ENCODE measurements at places on chromosomes 3 and 15.

- no peak for DNase-seq
Measured at GRCh38 chr15:56806148-56806536, 72.8 kb upstream of the ZNF280D start.

GRCh38 chr15:100768501-100768931 lies 111.1 kb upstream of the ALDH1A3 start:
- no peak for DNase-seq

- DNase-seq, result no peak
Measured at GRCh38 chr3:39286771-39287170, 6.9 kb upstream of the CX3CR1 start.

DNA sequence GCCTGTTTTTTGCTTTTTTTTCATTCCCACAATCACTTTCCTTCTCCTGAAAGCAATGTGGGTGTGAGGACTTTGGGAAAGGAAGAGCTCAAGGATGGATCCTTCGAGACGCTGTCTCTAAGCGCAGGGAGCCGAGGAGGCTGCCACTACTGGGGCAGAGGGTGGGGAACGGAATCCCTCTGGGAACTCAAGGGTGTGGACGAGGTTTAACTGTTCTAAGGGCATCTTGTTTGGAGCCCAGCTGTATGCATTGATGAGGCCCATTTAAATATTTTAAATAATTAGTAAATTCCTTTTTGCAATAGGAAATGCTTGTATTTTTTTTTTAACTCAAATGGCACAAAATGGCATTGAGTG lies 124.4 kb upstream of the MEF2A start:
- DNase-seq, result no peak

DNA sequence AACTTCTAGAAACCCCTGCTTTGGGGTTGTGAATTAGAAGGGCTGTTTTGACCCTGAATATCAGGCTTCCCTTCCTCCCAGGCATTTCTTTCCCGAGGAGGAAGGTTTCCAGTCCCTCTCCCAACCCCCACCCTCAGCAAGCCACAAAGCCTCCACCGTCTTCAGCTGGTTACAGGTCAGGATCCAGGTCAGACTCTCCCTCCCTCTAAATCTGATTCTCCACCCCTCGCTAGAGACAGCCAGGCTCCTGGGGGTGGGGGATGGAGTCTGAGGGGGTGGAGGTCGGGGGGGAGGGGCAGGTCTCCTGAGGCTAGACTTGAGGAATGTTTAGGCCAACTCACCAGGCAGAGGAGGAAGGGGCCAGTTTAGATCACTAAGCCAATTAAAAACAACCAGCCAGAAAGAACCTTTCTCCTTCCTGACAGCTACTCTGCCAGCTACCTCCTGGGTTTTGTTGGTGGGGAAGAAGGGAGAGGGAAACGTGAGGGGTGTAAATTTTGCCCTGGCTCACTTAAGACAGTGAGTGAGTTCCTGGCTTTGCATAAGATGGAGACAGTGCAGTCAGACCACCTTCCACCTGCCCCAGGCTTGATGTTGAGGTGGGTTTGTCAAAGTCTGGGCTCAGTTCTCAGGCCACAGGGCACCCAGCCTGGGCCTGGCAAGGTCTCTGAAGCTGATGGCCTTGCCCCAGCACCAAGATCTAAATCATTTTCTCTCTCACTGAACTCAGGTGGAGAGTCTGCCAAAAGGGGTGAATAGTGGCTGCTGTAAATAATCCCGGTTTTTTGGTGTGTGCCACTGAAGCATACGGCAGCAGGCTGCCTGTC lies 19.5 kb downstream of the BMF start:
- no peak for DNase-seq

DNA sequence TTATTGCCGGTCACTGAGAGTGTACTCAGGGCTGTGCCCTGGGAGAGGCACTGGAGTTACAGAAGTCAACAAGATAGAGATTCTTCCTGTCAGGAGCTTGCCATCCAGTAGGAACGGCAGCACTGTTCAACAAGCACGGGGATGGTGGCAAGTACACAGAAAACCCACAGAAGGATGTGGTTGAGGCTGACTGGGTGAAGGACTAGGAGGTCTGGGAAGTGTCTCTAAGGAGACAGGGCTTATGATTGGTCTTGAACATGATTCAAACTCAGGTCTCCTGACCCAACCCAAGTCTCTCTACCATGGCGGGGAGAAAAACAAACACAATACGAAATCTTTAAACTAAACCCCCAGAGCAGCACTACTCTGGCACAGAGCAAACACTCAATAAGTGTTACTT lies 37.6 kb downstream of the ERICH6 start:
- DNase-seq, result no peak

- DNase-seq, result no peak
Measured at GRCh38 chr15:38266247-38266986, 13.8 kb downstream of the SPRED1 start.

Measured in HFF-Myc (cell line).